NCI-H2029 treated with DMSO at 0.1 percent for 48 hours (cell line): ENCODE measurements at places on chromosomes 11 and 22.

DNA sequence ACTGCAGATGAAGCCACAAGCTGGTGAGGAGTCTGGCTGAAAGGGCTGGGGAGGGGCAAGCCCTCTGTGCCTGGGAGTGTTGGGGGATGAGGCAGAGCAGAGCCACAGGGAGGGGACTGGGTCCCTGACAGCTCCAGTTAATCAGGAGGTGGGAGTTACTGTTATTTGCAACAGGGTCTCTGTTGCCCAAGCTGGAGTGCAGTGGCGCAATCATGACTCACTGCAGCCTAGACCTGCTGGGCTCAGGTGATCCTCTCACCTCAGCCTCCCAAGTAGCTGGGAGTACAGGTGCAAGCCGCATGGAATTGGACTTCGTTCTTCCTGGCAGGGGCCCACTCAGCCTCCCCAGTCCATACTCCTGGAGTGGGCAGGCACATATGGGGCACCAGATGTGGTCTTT is 7.7 kb downstream of the SCN2B start:
- DNase-seq, result no peak

DNA sequence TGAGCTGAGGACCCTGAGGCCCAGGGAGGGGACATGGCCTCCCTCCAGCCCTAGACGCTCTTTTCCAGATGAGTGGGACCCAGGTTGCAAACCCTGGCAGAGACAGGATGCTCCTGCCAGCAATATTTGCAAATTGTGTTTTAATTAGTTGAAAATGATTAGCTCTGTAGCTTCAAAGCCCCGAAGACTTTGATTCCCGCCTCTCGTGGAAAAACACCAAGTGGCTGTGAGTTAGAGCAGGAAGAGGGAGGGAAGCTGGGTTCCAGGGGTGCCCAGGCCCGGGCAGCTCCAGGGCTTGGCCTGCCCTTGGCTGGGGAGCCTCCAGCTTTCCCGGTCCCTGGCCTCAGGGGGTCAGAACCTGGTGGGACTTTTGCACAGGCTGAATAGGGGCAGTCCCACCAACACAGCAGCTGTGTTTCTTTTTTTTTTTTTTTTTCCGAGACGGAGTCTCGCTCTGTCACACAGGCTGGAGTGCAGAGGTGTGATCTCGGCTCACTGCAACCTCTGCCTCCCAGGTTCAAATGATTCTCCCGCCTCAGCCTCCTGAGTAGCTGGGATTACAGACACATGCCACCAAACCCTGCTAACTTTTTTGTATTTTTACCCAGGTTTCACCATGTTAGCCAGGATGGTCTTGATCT is 101.6 kb upstream of the RTL6 start:
- DNase-seq, result no peak

GRCh38 chr22:40426594-40427333 is 56.4 kb downstream of the SGSM3 start:
- peak; percentile 43 for DNase-seq

DNA sequence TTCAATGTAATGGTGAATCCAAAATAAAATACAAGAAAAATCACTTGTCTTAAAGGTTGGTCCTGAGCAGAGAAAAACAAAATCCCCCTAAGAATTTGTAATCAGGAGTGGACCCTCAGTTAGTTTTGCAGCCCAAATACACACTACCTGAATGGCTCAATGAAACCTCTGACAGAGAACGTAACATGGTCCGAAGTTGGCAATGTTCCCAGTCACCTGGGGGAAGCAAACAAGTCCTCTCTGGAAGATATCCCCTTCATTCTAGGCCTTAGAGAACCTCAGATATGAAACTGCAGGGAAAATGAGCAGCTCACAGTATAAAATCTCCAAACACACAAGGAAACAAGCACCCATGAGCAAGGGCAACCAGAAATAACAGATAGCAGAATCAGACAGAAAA is 58.2 kb downstream of the MORC2 start:
- no peak for DNase-seq

DNA sequence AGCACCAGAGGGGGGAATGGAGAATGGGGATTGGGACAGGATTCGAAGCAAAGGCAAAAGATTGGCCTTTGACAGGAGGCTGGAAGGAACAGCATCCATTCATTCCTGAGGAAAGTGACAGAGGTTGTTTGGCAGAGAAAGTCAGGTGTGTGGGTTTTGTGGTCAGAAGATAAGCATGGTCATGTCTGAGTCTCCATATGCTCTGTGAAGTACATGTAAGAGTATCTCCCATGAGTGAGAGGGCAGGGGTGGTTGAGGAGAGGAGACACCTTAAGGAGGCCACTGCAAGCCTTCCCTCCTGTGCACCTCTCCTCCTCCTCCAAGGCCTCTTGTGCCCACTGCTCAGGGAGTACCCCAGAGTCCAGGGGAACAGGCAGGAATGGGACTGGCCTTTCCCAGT is 1.9 kb upstream of the NLRP10 start:
- no peak for DNase-seq

DNA sequence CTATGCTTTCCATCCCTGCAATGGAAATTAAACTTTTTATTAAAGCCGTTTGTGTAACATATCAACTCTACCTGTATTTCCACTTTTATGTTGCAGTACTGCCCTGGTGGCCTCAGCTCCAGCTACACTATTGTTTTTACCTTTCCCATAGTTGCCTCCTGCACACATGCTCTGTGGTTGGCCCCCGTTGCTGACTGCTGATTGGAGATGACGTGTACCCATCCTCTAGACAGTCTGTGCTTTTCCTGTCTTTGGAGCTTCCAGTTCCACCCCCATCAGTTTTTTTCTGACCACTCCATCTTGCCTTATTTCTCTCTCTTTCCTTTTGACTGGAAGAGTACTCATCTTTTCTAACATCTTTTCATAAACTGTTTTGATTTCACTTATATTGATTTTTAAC is 123.8 kb downstream of the TEAD1 start:
- DNase-seq, result no peak

- peak; percentile 58 for DNase-seq
These were observed at the start of gene SCN3B for GRCh38 chr11:123654566-123655081. Gene SCN3B (minus strand): TSS chr11:123654624. CDS start chr11:123653801, 823 bp downstream.

- no peak for DNase-seq
These were observed 10.3 kb downstream of the CD5 start for GRCh38 chr11:61112575-61112974.

DNA sequence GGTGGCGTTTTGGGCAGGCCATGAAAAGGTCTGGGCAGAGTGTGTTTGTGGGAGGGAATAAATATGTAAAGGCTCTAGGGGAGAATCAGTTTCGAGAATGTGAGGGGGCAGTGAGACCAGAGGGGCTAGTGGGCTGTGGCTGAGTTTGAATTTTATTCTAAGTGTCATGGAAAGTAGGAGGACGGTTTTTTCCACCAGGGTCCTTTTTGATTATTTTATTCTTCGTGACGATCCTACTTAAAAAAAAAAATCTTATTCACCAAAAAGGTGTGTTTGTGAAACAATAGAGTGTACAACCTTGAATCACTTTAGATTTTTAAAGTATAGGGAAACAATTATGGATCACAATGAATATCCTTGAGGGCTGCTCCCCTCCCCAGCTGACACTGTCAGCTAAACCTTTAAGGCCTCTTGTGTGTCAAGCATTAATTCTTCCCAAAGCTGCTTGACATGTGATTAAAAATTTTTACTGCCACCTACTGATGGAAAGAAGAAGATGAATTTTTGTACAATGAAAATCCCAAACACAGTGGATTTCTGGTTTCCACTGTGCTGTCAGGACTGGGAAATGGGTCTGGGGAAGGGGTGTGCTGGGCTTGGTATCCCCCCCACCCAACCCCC is 107.5 kb upstream of the OR4B1 start:
- DNase-seq, result peak; percentile 40

GRCh38 chr11:64503186-64503753 is 87.8 kb upstream of the SLC22A12 start:
- DNase-seq, result no peak

DNA sequence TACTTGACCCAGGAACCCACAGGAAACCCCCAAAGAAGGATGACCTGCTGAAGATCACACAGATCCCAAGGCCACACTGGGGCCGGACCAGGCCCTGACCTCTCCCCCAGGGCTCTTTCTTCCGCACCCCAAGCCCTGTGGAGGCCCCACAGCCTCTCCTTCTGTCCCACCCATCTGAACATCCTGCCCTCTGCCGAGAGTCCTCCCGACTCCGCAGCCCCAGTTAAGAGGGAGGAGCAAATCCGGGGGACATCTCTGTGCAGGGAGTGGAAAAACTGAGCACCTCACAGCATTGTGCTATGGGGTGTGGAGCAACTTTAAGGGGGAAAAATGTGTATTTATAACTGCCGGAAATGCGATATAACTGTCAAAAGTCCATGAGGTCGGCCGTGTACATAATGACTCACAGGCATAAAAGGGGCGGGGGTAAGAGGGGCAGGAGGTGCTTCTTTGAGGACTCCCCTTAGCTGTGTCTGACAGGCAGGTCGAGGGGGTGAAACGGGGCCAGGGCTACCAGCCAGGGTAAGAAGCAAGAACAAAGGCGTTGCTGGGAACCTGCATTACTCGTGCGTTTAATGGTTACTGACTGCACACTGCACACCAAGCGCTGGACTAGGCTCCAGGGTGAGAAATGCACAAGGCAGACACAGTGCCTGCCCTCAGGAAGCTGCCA is 57.2 kb downstream of the WNT11 start:
- no peak for DNase-seq

DNA sequence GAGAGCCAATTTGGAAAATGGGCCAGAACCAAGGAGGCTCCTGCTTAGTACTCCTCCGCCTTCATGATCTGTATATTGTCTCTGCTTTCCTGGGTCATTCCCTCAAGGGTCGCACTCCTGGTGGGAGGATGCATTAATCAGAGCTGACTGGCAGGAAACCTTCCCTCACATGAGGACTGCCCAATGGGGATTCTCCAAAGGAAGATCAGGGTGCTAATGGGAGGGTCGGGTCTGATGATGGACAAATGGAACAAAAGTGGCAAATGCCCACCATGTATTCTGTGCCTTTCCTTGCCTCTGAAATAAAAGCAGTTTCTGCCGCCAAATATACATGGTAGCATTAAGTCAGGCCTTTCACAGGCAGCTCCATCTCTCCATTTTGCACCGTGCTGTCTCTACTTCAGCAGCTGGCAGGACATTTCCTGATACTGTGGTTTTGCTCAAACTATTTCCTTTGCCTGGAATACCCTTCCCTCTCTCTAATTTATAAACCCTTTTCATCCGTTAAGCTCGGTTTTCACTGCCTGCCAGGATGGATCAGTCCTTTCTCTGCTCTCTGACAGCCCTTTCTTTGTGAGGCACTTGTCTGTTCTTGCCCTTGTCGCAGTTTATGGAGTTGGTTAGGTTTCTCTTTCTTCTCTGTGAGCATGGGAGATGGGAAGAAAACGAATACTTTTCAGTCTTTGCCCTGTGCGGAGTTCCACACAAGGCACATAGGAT is 13.5 kb downstream of the SREBF2 start:
- no peak for DNase-seq

DNA sequence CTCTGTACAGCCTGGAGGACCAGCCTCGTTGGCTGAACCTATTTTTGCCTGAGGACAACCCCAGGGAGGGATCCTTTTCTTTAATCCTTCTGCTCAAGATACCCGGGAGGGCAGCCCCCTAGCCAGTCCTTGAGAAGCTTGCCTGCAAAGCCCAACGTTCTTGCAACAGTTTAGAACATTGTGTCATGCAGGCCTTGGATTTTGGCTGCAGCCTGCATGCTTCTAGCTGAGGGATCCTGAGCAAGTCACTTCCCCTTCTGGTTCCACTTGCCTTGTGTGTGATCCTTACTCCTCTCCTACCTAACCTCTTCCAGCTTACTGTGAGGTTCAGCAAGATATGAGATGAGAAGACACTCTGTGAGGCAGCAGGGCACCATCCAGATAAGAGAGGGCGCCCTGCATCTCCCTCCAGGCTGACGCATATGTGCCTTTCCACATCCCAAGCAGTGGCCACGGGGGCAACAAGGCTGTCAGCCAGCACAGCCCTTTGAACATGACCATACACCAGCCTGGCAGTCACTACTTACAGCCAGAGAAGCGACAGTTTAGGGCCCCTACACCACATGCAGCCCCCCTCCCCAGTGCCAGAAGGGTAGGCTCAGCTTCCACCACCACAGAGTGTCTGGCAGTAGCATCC is 76.1 kb downstream of the C11orf58 start:
- DNase-seq, result no peak

DNA sequence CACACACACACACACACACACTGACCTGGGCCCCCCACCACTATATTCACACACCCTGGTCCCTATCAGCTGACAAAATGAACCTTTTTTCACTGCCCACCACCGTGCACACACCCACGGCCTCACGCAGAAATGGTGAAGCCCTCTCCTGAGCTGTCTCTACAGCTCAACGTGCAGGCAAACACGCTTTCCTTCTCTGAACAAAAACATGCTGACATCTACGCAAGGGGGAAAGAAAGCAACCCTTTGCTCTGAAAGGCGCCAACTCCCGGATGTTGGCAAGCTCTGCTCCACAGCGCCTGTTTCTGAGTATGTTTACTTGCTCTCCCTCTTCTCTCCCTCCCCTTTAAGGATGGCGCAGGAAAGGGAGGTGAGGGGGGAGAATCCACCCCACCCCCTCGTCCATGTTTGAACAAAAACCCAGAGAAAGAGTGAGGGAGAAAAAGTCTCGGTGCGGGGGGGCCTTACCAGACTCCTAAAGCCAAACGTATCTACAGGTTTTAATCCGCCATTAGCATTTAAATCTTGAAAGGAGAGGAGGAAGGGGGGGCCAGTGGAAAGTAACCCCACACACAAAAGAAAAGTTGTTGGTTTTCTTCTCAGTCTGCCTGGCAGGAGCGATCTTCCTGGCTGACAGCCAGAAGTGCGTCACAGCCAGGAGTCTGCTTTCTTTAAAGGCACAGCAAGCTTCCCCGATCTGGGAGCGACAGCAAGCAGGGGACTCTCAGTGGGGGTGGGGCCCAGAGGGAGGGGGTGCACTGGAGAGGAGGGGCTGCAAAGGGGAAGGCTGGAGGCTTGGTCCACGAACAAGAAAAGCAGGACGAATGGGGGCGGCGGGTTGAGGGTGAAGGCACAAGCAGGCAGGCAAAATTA is 39.6 kb downstream of the NUMA1 start:
- peak; percentile 96 for DNase-seq

DNA sequence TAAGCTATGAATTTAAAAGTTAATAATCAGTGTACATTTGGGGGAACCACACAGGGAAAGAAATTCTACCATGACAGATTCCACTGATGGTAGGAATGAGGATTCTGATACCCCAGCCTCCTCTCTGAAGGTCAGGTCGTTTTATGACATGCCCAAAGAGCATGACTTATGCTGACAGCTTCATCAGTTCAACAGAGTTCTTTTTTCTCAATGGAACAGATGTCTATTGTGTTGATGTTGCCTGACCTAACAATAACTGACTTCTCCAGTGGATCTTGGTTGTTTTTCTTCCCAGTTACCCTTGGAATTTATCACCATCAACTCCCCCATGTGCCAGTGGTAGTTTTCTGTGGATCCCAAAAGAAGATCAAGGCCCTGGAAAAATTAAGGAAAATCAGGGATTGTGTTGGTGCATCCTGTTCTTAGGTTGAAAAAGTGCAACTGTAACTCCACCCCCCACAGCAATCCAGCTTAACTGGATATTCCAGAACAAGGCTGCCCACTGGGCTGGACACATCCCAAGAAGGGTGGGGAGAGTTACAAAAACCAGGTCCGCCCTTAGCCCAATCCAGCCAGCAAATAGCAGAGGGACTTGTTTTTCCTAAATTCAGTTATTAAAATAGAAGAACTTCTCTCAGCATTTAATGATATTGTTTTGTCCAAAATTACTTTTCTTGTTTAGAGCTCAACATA is 31.5 kb upstream of the CAT start:
- DNase-seq, result no peak

GRCh38 chr11:69563946-69564775 is 76.8 kb upstream of the CCND1 start:
- DNase-seq, result no peak

GRCh38 chr11:134654161-134654915 is 242.3 kb upstream of the B3GAT1 start:
- no peak for DNase-seq
